Stimulated activated CD4-positive, alpha-beta T cell treated with anti-CD3 and anti-CD28 coated beads, TNF-alpha, amount 100 ng/mL, for 24 hours (primary cell): ENCODE measurements at places on chromosomes 16 and 17.

DNA sequence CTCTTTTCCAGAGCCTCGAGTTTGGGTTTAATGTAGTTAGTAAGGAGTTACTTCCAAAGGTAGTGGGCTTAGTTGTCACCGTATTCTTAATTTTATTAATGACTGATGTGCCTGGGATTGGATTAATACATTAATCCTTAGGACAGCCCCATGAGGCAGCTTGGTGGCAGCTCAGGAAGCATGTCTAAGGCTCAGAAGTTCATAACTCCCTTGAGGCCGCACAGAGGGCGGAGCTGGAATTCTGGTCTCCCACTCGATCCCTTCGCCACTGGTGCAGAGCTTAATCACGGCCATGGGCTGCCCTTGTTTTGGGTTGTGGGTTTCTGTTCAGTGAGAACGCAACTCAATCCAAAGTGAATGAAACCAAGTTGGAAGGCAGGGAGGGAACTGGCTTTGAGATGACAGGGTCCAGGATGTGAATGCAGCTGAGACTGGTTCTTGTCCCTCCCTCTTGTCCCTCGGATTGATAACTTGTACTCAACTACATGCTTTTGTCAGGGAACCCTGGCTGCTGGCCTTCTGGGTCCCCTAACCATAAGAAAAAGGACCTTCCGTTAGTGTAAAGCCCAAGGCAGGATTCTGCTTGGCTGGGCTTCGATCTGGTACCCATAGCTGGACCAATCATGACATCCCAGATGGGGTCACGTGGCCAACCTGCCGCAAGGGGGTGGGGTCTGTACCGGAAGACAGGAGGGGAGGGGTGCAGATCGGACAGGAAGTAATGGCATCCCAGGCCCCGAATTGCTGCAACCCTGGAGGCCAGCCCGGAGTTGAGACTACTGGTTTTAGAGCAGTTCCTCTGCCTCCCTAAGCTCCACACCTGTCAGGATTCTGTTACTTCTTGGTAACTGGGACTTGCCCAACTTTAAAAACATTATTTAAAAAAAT is 45.4 kb downstream of the SNX20 start:
- DNase-seq = no peak

- no peak for DNase-seq
Measured at GRCh38 chr16:80836846-80837245, 32.4 kb upstream of the CDYL2 start.

- no peak for DNase-seq
Measured at GRCh38 chr17:2266865-2267228, 36.7 kb downstream of the SMG6 start.

DNA sequence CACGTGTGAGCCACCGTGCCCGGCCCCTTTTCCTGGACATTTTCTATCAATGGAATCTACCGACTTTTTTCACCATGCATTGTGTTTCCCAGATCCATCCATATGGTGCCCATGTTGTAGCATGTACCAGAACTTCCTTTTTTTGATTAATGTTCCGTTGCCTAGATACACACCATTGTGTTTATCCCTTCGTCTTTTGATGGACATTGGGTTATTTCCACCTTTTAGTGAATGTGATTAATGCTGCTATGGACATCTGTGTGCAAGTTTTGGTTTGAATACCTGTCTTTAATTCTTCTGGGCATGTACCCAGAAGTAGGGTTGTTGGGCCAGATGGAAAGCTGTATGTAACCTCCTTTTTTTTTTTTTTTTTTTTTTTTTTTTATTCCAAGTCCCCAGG is 79.8 kb downstream of the NT5M start:
- DNase-seq = no peak

DNA sequence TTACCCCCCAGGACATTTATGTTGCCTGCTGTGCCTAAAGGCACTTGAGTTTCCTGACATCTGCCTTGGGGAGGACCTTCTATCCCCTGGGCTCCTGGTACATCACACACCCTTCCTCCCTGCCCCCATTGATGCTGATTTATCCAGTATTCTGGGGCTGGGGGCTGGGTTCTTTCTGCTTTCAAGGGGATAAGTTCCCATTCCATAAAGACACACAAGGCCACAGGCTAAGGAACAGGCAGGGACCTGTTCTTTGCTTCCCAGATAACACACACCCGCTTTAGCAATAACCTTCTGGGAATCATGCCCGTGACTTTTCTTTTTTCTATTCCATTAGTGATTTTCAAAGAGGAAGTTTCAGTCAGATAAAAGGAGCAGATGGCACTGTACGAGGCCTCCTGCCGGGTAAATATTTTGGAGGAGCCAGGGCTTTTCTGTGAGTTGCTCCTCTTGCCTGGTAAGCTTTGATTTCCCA is 30.6 kb downstream of the CHD9 start:
- no peak for DNase-seq

DNA sequence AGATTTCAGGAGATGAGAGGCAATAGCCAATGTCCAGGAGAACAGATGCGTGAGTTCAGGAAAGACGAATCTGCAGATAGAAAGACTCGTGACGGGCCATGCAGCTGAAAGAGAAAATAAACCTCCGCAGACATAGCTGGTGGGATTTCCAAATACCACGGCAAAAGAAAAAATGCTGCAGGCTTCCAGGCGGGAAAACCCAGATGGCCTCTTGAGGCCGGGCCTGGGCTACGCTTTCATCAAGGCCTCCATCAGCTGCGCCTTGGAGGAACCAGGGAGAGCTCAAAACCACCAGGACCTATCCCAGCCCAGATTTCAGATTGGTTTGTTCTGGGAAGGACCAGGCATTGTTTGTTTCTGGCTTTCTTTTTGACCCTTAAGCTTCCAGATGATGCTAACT is 16.7 kb downstream of the CCDC40 start:
- DNase-seq = no peak
